ENCODE measurements at places on chromosomes 3 and 15.

- DNase-seq: no peak
Observed at GRCh38 chr15:80996247-80996646, 4.5 kb upstream of the TLNRD1 start.

GRCh38 chr3:179098388-179099077 is 26.9 kb upstream of the ZMAT3 start:
- no peak for DNase-seq

DNA sequence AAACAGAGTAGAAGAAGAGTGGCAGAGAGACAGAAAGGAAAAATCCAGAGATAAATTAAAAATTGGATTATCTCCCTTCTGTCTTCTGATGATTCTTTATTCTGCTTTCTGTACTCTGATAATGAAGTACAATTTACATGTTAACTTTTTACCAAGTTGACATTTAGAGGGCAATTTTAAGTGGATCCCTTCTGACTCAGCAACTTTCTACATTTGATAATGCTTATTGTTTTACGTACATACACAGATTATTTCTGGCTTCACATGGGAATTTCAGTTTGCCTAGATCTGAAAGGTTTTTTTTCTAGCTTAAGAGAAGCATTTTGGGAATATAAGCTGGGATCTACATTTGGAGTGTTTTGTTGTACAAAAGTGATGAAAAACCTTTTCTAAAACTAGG is 491.3 kb downstream of the OTOL1 start:
- no peak for DNase-seq

DNA sequence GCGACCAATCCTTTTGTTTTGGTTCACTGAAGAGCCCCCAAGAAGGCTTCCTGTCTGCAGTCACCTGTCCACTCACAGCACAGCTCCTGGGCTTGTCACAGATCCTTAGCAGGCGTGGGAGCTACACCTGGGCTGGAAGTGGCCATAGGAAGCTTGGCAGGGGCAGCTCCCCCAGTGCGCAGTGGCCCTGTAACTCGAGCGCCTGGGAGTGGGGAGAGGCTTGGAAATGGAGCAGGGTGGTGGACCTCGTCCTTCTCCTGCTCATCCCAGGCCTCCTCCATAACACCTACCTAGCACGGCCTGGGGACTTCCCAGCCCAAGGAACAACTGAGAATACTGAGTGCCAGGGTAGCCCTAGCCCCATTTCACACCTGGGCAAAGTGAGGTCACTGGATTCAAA is 19.3 kb upstream of the TGM5 start:
- no peak for DNase-seq

DNA sequence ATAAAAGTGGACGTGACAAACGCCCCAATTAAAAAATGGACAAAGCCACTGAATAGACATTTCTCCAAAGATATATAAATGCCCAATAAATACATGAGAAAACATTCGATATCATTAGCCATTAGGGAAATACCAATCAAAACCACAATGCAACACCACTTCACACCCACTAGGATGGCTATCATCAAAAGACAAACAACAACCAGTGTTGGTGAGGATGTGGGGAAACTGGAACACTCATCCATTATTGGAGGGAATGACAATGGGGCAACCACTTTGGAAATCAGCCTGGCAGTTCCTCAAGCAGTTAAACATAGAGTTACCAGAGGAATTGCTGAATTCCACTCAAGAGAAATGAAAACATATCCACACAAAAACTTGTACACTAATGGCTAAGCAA is 32.4 kb upstream of the FGD5 start:
- DNase-seq: no peak

GRCh38 chr15:51642696-51643095 is 20.1 kb upstream of the DMXL2 start:
- DNase-seq: no peak

DNA sequence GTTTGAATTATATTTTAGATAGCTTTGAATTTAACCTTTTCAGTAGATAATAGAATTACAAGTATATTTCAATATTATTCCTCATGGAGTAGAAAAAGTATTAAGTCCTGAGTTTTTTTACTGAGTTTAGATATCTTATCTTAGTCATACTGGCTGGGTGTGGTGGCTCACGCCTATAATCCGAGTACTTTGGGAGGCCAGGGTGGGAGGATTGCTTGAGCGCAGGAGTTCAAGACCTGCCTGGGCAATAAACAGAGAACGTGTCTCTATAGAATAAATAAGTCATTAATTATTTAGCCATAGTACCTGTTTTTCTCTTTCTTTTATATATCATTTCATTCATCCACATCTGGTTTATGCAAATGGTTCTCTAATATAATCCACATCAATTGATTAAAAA is 9.9 kb downstream of the RAP2B start:
- no peak for DNase-seq

DNA sequence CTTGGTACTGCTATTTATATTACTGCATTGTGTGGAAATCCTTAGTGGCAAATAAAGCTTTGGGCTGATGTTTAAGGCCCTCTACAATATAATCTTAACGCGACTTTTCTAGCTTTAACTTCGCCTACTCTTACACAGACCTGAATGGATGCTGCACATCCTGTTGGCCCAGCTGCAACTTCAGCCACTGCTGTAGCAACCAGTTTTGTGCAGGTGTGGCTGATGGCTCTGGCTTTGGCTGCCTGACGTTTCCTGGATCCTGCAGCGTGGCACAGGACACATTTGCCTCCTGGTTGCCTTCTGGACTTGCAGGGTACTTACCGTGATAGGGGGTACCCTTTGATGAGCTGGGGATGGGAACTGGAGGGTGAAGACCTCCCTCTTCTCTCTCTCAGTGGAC is 20.2 kb upstream of the ERICH6 start:
- DNase-seq: no peak
